Epithelial cell of proximal tubule (primary cell): ENCODE measurements at places on chromosomes 1 and 21. TPM values are rescaled to one million over a fixed set of nuclear protein-coding genes. Genes with fewer than 3 reads are reported as not detected.

Gene LYPD8
- not detected in 2 replicates for total RNA-seq

Gene CADM3
- total RNA-seq, result not detected in 2 replicates

Gene OTUD7B
- 7.2 and 7.6 TPM in 2 replicates for total RNA-seq

Gene EPS8L3
- total RNA-seq, result not detected in 2 replicates

Gene IER5
- 20.5 and 43.0 TPM in 2 replicates for total RNA-seq

Gene PTGS2
- 4.3 and 8.7 TPM in 2 replicates for total RNA-seq

Gene NOS1AP
- total RNA-seq, result 0.72 and 2.2 TPM in 2 replicates

Gene RNU1-4
- under 0.01 TPM in 2 replicates for total RNA-seq

Gene WNT2B
- 0.80 and 4.8 TPM in 2 replicates for total RNA-seq

Gene KRTAP11-1
- total RNA-seq, result not detected in 2 replicates

Gene FCGR2B
- total RNA-seq, result not detected in 2 replicates
